Skeletal muscle cell (primary cell): ENCODE measurements at places on chromosomes 16 and 17.

GRCh38 chr17:46916211-46916610 is 6.7 kb upstream of the GOSR2 start:
- DNase-seq, result no peak

GRCh38 chr16:66960270-66960669 is 796 bp upstream of the CES3 start:
- DNase-seq, result no peak

- peak; percentile 71 for DNase-seq
Observed at GRCh38 chr17:80942423-80943345, 49.0 kb upstream of the CHMP6 start.

GRCh38 chr17:14886200-14886739 is 378.9 kb downstream of the PMP22 start:
- DNase-seq, result no peak

DNA sequence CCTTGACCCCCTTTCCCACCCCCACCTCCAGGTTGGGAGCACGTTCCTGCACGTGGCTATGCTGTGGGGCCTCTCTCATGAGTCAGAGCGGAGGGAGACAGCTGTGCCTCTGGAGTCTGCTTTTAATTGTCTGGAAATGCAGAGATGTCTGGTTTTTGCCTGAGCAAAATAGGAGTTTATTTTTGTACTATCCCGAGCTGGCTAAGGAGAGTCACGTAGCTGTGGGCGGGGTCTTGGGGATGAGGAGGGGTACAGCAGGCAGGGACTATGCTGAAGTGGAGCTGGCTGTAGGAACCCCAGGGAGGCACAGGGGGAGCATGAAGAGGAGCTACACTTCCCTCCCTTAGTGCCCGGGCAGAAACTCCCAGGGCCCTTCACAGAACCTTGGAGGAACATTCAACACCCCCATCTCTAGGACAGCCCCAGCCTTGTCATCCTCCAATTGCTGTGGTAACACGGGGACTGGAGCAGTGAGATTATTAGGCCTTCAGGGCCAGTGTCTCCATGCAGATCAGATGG is 44.7 kb upstream of the LGALS9 start:
- DNase-seq, result no peak

DNA sequence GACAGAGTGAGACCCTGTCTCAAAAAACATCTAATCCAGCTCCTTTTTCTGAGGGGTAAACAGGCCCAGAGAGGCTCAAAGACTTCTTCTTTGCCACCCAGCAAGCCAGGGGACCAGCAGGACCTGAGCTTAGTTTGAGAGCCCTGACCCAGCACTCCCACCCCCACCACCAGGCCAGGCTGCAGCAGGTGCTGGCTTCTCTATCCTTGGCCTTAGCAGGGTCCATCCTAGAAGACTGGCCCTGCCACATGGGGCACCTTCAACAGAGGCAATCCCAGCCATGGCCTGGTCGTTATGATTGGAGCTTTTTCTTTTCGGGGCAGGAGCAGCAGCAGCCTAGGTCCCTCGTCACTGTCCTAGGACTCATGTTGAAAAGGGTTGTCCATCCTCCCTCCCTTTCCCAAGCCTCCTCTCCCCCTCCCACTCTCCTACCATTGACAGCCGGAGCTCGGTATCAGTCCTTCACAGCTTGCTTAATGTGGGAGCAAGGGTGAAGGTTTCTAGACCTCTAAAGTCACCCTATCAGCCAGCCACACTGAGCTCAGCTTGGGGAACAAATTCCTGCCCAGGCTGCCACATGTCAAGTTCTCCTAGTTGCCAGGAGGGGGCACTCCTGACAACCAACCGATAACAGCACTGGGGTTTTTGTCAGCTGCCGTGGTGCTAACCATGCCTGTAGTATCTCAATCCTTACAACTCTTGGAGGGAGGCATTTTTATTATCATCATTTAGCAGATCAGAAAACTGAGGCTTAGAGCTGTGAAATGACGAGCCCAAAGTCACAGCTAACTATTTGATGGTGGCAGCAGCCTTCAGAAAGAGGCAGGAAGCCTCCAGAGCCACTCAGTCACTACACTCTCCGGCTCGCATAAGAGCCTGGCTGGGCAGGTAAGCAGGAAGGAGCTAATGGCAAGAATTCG is 11.2 kb downstream of the MRPL27 start:
- peak; percentile 36 for DNase-seq

DNA sequence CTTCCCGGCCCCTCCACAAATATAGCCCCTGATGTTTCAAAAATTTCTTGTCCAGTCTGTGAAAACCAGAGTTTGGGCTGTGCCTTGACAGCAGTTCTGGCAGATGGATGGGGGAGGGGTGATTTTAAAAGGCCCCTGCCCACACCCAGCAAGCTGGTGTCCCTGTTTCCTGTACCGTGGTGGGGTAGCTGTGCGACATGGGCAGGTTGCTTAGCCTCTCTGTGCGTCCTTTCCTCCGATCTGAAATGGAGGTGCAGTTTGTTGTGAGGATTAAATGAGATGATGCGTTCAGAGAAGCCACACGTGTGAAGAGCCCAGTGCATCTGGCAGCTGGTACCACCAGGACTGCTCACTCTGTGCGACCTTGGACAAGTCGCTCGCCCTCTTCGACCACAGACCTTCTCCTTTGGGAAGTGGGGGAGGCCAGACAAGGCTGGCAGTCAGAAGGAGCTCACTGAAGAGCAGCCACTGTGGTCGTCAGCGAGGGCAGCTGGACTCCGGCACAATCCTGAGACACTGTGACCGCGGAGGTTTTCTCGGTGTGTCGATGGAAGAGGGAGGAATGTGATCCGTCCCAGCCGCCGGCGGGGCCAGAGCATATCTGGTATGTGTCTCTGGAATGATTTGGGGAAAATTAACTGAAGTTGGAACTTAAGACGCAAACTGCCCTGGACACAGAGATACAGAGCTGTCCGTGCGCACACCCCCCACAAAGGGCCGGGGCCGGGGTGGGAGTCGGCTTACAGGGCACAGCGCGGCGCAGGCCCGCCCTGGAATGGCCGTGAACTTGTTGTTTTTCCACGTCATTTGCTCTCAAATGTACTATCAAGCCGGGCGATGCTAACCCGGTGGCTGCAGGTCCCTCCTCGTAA is 721 bp upstream of the WFIKKN2 start:
- DNase-seq, result peak; percentile 38

GRCh38 chr17:49952209-49952911 is 16.6 kb upstream of the DLX4 start:
- DNase-seq, result no peak

DNA sequence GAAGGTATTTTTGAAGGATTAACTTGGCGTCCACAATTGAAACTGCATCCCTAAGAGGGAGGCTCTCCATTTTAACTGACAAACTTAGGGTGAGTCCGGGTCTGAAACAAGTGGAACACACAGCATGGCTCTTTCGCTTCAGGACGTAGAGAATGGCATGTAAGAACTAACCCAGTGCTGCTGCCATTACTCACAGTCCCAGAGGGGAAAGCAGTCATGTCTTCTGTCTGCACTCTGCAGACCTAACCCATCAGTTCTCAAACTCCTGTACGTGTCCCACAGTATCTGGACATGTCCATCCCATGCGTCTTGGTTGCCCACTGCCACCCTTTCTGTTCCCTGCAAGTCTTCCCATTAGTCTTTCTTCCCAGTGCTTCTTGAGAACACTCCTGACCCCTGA is 563 bp downstream of the ST6GALNAC1 start:
- no peak for DNase-seq

DNA sequence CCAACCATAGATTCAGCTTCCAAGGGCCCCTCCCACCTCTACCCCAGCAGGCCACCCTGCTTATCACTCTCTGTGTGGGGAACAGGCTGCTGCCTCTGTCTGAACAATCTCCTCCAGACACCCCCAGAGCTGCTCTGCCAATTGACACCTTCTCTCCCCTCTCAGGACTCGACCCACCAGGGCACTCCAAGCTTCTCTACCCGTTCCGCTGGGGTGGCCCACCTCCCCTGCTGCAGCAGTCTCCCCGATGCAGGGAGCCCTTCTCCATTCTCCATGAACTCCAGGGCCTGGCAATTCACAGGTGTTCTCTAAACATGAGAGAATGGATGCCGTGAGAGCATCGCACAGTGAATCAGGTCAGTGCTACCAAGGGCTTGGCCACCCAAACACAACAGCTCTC is 28.3 kb upstream of the FAAP100 start:
- no peak for DNase-seq

DNA sequence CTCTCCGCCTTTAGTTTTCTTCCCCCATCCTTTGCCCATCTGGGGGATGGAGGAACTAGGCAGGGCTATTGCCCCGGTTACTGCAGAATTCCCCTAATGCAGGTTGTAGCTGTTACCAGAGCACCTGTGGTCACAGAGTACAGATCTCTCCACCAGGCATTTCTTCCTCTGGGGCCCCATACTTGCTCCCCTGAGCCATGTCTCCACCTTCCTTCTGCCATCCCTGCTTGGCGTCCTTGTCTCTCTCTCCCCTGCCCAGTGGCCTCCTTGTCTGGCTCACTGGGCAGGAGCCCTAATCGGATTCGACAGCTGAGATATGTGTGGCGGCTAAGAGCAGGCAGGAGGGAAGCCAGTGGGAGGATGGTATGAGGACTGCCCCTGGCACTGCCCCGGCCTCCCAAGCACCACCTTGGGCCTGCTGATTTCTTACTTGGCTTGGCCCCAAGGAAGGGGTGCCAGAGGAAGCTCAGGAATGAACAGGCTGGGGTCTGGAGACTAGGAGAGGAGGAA is 2.0 kb downstream of the RARA start:
- DNase-seq, result no peak

- no peak for DNase-seq
Observed at GRCh38 chr17:33292201-33292980, 704 bp downstream of the ASIC2 start.

- DNase-seq, result no peak
Observed at GRCh38 chr17:59492091-59492451, 73.3 kb upstream of the DHX40 start.

GRCh38 chr16:48555597-48556242 is 54.3 kb downstream of the N4BP1 start:
- no peak for DNase-seq

GRCh38 chr17:11899537-11899942 is 97.7 kb downstream of the ZNF18 start:
- DNase-seq, result no peak

GRCh38 chr16:48507391-48507790 is 102.6 kb downstream of the N4BP1 start:
- no peak for DNase-seq

- no peak for DNase-seq
Observed at GRCh38 chr16:71537643-71538042, 11.4 kb downstream of the CHST4 start.

- DNase-seq, result no peak
Observed at GRCh38 chr16:5446623-5447240, 349.1 kb upstream of the EEF2KMT start.

- DNase-seq, result peak; percentile 67
Observed at GRCh38 chr17:62859146-62859545, 51.0 kb upstream of the MARCHF10 start.

- no peak for DNase-seq
Observed at GRCh38 chr17:72594248-72594647, 473.4 kb downstream of the SOX9 start.

DNA sequence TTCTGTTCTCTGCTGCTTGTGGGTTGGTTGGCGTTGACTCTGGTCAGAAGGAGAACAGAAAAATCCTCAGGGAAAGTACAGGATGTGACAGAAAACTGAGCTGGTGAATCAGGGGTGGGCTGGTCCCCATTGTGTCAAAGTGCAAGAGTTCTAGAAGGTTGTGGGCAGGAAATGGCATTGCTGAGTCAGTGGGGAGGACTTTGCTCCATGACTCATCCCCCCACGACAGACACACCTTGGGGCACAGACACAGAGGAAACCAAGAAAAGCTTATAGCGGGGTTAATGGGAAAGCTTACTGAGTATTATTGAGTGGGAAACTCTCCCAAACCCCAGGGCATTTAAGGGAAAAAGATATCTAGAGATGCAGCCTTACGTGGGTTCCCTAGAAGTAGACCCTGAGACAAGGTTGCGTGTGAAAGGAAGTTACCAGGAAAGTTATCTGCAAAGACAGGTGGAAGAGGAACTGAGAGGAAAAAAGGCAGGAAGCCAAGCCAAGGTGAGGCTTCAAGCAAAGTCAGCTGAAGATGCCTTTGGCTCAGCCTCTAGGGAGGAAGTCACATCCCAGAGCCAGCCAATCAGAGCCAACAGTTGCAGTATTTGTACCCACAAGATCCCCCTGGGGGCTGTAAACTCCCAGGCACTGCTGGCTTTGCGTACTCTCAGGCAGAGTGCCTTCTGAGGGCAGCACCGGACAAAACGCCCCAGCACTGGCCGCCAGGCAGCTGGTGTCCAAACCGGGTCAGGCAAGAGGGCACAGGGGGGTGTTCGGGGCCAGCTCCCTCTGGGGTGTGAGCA is 86.4 kb downstream of the FOXL1 start:
- DNase-seq, result peak; percentile 96

- peak; percentile 98 for DNase-seq
Observed at GRCh38 chr16:65070831-65071432, 50.9 kb downstream of the CDH11 start.

- no peak for DNase-seq
Observed at GRCh38 chr16:66534376-66534799, 15.5 kb downstream of the TK2 start.

GRCh38 chr16:839643-840408 is 39.3 kb upstream of the GNG13 start:
- no peak for DNase-seq

DNA sequence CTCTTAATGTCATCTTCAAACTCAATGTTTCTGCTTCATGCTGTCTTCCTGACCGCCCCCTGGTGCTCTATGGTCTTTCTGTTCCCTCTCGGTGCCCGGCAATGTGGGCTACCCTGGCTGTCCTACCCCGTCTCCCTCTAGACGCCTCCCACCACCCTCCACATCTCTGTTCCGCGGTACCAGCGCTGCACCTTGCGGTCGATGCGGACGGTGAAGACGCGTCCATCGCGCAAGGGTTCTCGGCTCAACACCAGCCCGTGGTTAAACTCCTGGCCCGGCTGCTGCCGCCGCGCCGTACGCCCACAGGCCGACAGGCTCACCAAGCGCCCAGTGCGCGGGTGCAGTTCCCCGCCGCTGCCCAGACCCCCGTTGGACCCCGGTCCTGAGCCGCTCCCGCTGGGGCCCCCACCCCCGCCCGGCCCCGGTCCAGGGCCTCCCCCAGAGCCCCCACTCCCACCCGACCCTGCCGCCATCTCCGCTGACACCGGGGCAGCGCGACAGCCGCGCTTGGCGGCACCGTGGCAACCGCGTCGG is at the start of gene NEURL4:
Gene NEURL4 (minus strand): TSS at position 496 of the 534 bp plus-strand sequence. CDS start 23 bp downstream, at position 473.
- DNase-seq, result no peak

DNA sequence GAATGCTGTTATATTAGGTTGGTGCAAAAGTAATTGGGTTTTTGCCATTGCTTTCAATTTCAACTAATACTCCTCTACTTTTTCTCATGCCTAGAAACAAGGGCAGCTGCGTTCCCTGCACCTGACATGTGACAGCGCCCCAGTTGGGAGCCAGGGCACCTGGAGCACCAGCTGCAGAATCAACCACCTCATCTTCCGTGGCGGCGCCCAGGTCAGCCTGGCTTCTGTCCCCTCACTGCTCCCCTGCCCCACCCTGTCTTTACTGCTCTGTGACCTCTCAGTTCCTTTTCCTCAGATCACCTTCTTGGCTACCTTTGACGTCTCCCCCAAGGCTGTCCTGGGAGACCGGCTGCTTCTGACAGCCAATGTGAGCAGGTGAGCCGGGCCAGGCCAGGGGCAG is 16.4 kb upstream of the ITGAD start:
- no peak for DNase-seq

GRCh38 chr16:720990-721764 is at the start of gene ANTKMT:
ANTKMT (plus strand) TSS chr16:721146; CDS start chr16:721275, 129 bp downstream.
- DNase-seq, result no peak

GRCh38 chr16:19346335-19346922 is 60.9 kb downstream of the CLEC19A start:
- DNase-seq, result no peak

GRCh38 chr17:19345067-19345460 is 17.5 kb downstream of the B9D1 start:
- no peak for DNase-seq

- no peak for DNase-seq
Observed at GRCh38 chr17:32311028-32311536, 30.9 kb downstream of the C17orf75 start.
